T-cell (primary cell): ENCODE measurements at places on chromosomes 13 and 19.

- no peak for DNase-seq
These were observed 9.0 kb upstream of the ACSBG2 start for GRCh38 chr19:6126335-6126974.

GRCh38 chr13:111409413-111409812 lies 89.0 kb downstream of the TEX29 start:
- DNase-seq: no peak

DNA sequence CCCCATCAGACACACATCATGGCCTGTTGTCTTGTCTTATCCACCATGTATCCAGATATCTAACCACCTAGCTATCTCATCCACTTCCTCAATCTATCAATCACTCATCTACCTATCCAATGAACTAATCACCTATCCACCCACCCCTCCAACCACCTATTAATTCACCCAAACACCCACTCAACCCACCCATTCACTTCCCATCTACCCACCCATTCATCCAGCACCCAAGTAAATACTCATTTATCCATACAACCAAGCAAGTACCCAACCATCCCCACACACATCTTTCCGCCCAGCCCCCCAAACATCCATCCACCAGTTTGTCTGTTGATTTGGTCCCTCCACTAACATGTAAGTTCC lies 753 bp upstream of the WIZ start:
- no peak for DNase-seq

DNA sequence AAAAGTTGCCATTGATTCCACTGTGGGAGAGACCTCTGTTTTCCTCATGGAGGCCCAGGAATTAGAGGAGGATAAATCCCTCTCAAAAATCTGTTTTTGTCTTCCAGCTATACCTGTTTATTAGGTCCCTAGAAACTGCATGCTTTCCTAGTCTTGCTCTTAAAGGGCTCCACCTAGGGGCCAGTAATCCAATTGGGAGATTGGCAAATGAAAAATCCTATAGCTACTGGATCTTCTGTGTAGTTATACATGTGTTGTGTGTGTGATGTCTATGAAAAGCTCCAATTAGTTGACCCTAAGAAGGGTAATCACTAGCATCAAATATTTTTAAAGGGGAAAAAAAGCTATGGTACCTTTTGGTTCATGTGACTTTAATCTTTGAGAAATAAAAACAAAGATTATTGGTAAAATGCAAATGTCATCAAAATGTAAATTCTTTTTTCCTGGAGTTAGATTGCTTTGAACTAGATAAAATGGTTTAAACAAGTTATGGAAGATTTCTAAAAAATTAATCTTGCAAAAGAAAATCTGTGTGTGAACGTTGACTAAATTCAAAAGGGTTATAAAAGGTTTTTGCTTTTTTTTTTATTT lies 63.4 kb upstream of the C1QTNF9B start:
- DNase-seq: no peak

DNA sequence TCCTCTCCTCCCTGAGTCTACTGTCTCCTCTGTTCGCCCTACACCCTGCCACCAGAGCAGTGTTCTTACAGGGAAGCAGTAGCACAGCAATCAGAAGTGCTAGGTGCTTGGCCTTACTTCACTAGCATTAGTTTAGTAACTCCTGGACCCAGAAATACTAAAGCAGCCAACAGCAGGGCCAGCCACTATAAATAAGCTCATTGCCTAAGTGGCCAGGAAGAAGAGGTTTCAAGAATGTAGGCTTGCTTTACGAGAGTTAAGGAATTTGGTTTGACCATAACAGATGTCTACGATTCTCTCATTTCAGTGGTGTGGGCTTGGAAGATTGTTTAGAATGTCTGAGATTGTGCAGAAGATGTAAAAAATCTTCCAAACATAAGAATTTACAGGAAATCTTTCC lies 103.3 kb downstream of the ZAR1L start:
- DNase-seq: no peak

GRCh38 chr13:99335603-99336002 lies 28.4 kb upstream of the GPR183 start:
- no peak for DNase-seq
